ENCODE measurements at places on chromosomes 5 and 9. TPM values are rescaled to one million over a fixed set of nuclear protein-coding genes. Genes with fewer than 3 reads are reported as not detected.
A peak's percentile ranks its signal among the peaks of the same experiment; 100 is the strongest.

EQTN gene
- total RNA-seq = 3.4 TPM

RNF183 gene
- total RNA-seq = 0.09 TPM

PCDHGB4 gene
- 14.9 TPM for total RNA-seq

JAKMIP2 gene
- total RNA-seq = 8.2 TPM

WDR70 gene
- 46.2 TPM for total RNA-seq

HINT1 gene
- total RNA-seq = 300 TPM

DNA sequence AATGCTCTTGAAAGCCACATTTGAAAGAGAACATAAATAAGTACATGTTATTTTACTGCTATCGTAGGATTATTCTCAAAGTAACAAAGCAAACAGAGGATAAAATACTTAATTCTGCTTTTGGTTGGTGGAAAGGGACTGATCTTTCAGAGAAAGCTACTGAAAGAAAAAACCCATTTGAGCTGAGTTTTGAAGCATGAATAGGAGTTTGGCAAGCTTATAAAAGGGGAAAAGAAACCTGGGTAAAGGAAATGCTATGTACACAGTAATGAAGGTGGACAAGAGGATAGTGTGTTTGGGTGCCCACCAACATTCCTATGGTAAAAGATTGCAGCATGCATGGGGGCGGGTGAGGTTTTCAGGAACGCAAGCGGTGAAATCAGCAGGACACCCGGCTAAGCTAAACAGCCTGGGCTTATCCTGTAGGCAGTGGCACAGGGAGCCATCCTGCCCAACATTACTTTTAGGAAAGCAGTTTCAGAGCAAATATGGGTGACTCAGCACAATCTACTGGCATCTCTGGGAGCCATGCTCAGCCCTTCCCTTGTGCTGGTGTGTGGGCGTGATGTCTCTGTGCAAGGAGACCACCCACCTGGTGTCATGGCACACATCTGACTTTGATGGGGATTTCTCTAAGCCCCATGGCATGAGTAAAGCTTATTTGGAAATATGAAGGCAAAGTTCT is 673.9 kb upstream of the KLF4 start:
- peak; percentile 40 for DNase-seq

DNA sequence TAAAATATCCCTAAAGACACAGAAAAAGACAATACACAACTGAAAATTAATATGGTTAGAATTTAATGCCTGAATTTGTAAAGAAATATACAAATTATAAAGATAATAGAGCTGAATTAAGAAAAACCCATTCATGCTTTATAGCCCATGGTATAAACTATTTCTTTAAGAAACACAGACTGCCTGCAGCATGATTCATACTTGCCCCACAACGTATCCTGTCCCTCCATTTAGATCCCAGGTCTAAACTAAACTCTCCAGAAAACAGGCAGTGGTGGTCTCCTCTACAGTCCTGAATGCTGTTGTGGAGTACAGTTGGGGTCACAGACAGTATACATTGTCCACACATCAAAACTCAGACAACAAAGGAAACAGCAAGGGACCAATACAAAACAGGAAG is 24.8 kb downstream of the IL6ST start:
- DNase-seq = no peak

- DNase-seq = no peak
Measured at GRCh38 chr5:39928709-39929108, 503.9 kb upstream of the DAB2 start.

DNA sequence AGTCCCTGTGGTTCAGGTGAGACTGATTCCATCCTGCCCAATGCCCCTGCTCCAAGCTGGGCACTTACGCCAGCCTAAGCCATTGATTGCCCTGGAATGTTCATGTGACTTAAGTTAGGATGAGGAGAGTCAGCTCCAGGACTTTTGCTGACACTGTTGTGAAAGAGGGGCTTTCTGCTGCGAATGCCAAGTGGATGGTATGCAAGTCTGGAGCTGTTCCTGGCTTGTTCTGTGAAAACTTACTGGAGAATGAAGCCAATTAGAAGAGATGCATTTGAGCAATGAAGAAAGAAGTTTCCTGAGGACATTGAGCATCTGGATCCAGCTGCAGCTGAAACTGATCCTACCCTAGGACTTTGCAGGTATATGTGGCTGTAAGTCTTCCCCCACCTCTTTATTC is 61.2 kb upstream of the ZFR start:
- DNase-seq = peak; percentile 16

DNA sequence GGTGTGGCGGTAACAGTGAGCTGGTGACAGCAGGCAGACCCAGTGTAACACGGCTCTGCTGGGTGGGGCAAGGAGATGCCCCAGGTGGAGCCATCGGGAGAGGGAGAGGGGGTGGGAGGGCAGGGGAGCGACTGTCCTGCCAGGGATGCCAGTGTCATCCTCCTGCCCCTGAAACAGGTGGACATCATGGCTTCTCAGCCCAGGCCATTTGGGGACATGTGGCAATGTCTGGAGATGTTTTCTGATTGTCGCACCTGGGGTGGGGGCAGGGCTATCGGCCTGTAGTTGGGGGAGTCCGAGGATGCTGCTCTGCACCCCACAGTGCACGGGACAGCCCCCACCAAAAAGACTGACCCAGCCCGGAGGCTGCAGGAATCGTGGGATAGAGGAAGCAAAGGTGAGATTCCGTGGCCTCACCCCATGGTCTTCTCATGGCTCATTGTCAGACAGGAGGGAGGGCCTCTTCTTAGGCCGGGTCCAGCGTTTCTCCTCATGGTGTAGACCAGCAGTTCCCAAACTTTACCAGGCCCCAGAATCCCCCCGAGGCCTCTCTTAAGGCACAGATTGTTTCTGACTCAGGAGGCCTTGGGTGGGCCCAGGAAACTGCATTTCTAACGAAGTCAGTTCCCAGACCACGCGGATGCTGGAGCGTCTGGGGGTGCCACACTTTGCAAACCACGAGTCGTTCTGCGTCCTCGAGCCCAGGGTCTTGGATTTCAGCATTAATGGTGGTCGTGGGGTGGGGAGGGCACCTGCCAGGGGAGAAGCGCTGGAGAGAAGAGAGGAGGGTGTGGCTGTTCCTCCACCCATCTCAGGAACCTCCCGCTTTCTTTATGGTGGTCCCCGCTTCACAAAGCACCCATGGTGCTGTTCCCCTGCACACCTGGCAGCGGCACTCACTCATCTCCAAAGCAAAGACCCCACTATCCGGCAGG is 11.0 kb downstream of the COL5A1 start:
- no peak for DNase-seq

DNA sequence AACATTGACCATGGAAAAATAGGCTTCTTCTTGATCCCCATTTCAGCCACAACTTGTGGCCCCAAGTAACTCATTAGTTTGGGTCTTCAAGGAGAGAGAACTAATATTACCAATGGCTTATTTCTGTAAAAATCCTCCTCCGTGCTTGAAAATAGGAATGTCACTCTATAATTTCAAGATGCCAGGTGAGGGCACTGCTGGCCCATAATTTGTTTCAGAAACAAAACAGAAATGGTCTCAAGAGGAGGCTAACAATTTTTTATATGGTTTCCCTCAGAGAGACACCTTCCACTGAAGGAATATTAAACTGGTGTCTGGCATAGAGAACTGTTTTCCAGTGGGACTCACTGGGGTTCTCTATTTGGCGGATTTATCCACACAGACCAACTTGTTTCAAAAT is 437.0 kb upstream of the TRPC7 start:
- peak; percentile 20 for DNase-seq

DNA sequence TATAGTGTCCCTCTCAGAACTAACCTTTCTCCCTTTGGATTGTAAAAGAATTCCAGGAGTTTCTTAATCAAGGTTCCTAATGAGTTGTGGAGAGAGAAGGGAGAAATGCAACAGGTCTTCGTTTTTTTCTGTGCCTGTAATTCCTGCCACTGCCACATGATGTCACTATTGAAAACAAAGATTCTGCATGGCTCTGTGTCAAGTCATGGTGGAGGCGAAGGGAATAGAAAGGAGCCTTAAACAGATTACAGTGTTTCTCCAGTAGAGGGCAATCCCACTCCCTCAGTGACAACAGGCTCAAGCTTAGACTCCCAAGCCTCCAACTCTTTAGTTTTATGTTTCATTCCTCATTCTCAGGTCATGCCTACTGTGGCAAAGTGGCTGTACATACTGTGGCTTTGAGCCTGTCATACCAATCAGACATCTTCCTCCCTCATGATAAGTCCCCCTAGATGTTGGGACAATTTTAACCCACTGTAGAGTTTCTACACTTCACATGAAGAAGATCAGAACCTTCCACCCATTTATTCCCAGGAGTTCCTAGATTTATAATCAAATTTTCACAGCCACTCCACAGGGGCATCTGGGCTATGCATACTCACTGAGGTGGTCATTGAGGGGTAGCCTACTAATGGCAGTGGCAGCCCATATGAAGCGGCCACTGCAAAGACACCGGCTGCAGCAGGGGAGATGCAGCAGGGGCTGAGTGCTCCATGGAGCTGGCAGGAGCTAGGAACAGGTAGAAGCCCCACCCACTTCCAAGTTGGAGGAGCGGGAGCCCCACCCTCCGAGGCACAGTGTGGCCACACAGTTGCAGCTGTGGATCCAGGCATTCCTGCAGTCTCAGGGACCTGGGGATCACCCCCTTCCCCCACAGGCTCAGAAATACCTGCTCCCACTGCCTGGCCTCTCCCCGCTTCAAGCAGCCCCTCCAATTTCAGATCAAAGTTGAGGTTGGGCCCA is 97.4 kb upstream of the TRIM32 start:
- peak; percentile 65 for DNase-seq

DNA sequence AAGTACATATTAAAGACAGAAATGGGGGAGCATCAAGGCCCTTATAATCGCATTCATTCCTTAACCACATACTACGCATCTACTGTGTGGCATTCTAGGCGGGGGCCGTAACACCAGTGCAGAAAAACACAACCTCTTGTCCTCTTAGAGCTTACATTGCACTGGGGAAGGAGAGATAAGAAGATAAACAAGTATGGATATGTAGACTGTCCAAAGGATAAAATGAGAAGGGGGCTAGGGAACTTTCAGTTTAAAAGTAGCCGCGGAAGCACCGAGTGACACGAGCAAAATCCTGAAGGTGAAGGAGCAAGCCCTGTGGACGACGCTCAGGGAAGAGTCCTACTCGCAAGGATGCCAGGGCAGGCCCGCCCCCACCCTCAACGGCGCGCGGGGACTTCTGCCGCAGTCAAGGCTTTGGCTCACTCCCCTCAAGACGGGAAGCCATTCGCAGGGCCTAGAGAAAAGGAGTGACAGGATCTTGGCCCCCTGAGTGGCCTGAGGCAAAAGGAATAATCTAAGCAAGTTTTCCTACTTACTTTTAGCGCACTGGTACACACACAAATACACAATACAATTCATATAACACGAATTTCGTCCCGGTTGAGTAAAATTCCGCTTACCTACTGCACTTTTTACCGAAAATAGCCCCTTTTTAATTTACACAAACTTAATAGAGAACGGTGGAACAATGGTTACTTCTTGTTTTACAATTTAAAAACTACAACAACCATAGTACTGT is 1.3 kb upstream of the NIPBL start:
- peak; percentile 72 for DNase-seq

Data from neural progenitor cell (in vitro differentiated cells).